ENCODE measurements at places on chromosomes 12 and 14.

DNA sequence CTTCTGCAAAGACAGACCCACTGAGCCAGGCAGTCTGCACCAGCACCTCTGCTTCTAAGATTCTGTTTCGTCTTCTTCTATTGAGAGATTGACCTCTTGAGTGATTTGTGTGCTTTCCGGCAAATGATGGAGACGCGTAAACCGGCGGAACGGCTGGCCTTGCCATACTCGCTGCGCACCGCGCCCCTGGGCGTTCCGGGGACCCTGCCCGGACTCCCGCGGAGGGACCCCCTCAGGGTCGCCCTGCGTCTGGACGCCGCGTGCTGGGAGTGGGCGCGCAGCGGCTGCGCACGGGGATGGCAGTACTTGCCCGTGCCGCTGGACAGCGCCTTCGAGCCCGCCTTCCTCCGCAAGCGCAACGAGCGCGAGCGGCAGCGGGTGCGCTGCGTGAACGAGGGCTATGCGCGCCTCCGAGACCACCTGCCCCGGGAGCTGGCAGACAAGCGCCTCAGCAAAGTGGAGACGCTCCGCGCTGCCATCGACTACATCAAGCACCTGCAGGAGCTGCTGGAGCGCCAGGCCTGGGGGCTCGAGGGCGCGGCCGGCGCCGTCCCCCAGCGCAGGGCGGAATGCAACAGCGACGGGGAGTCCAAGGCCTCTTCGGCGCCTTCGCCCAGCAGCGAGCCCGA is 703 bp downstream of the ASCL4 start:
- peak; percentile 23 for DNase-seq

- DNase-seq = no peak
Measured at GRCh38 chr12:58922849-58923248, 2.5 kb upstream of the LRIG3 start.

DNA sequence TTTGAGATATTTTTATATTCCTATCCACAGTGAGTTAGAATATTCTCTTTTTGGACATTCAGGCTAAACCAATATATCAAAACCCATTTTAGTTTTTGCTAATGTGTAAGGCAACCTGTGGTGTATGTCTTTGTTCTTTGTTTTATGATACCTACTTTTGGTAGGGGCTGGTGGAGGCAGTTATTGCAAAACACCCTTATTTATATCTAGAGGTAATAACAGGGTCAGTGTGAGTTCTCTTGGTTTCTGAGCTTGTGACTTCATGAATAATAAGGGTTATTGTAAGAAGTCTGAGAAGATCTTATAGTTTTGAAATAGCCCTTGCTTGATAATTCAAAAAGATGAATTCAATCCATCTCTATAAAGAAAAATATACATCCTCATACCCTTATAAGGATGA is 235.1 kb upstream of the LRIG3 start:
- DNase-seq = no peak

- no peak for DNase-seq
Measured at GRCh38 chr14:65167072-65167645, 64.8 kb upstream of the MAX start.

DNA sequence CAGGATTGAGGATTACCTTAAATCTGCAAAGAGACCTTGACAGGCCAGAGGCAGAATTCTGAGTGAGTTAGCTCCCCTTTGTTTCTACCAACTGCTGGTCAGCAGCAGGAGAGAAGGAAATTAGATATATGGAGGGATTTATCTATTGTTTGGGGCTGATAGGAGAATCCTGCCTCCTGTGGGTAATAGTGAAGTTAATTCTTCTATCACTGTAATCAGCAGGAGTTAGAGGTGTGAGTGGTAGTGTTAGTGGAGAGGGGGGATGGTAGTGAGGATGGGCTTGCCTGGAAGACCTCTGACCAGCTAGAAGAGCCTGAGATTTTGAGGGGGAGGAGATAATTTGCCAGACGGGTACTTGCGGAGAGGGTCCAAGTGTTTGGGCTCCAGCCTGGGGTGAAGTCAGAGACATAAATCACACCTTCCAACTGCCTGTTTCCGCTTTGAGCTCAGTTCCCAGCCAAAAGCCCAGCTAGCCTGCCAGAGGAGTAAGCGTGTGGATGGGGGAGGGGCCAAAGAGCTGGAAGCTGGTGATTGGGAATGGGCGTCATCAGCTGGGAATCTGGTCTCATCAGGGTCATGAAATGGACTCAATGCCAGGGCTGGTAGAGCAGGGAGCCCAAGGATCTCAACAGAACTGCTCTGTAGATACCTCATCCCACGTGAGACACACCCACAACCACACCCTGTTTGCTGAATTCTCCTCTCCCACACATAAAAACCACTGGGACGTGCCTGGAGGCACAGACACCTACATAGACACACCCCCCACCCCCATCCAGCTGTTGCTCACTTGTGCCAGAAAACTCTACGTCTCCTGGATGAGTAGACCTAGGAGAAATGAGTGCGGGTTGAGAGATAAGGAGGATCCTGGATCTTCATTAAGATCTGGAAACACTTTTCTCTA is 13.1 kb upstream of the ITGA5 start:
- DNase-seq = no peak

DNA sequence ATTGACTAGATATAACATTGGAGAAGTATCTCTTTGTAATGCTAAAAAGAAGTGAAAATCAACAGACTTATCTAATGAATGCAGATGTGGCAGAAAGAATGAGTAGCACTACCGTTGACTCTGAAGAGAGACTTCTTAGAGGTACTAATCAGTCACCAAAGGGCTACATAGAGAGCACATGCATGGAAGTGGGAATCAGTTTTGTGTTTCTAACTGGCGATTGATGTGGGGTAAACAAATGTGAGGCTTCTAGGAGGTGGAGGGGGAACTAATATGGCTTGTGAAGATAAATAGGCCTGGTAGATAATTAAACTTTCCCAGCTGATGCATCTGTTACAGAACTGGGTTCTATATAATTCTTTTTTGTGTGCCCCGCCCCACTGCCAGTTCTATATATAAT is 10.5 kb downstream of the COCH start:
- DNase-seq = no peak

DNA sequence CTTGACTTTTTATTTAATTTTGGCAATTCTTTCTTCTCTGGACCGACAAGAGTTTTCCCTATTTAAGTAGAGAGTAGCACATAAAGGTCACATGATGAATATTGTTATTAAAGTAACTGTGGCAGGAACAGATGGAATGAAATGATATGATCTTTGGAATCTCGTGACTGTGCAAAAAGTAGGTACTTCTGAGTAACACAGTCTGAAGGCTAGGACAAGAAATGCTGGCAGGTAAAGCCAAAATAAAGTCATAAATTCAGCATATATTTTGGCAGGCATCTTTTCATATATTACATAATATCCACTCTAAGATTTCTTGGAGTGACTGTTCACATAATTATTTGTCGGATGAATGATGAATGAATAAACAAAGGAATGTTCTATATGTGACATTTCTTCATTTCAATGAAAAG is 121.4 kb downstream of the EFCAB11 start:
- DNase-seq = no peak

DNA sequence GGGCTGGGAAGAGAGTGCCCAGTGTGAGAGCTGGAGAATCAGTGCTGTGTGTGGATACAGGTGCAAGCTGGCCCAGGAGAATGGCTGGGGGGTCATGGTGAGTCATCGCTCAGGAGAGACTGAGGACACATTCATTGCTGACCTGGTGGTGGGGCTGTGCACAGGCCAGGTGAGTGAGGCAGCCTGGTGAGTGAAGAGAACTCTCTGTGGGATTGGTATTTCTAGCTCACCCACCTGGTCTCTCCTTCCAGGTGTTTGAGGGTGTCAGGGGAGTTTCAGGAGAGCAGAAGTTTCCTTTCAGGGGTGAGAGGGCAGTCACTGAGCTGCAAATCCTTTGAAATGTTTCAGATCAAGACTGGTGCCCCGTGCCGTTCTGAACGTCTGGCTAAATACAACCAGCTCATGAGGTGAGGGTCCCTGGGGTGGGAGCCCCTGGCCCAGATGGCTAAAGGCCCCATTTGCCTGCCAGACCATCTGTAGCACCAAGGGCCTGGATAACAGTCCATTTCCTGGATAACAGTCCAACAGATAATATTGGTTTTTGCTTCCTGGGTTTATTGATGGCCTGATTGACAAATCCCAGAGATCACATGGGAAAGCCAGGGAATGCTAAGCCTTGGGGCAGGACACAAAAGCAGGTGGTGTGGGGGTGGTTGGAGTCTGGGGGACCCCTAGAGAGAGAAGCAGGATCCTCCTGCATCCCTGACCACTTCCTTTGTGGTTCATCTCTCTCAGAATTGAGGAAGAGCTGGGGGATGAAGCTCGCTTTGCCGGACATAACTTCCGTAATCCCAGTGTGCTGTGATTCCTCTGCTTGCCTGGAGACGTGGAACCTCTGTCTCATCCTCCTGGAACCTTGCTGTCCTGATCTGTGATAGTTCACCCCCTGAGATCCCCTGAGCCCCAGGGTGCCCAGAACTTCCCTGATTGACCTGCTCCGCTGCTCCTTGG is 5.5 kb upstream of the ATN1 start:
- DNase-seq = no peak

GRCh38 chr14:23377573-23378563 is 1.0 kb downstream of the CMTM5 start:
- no peak for DNase-seq

- DNase-seq = no peak
Measured at GRCh38 chr14:61215222-61216020, 65.7 kb downstream of the TMEM30B start.

DNA sequence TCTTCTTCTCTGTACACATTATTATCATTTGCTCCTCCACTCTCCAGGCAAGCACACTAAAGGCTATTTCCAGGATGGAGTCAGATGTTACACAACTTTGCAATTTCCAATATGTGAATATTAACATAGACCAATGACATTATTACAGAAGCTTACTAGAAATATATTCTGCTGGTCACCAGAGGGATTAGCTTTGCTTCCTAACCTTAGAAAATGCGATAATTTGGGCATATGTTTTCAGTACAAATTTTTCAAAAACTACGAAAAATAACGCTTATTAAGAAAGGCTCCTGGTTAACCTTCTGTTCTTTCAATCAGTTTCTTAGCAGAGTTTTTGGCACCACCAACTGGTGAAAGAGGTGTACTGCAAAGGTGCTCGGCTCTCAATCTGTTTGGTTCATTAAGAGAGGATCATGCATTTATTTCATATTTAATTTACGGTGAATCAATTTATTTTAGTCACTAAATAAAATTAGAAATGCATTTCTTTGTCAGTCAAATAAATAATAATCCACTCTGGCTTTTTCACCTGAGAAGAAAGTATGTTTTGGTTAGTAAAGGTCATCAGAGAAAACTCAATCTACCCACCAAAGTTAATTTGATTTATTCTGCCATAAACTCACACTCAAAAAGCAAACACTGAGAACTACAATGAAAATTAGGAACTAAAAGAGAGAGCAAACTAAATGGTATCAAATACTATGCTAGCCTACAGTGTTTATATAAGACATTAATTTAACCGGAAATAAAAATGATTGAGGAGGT is 39.2 kb downstream of the EFCAB11 start:
- peak; percentile 10 for DNase-seq

- DNase-seq = no peak
Measured at GRCh38 chr12:44002607-44003006, 166.7 kb downstream of the TMEM117 start.

DNA sequence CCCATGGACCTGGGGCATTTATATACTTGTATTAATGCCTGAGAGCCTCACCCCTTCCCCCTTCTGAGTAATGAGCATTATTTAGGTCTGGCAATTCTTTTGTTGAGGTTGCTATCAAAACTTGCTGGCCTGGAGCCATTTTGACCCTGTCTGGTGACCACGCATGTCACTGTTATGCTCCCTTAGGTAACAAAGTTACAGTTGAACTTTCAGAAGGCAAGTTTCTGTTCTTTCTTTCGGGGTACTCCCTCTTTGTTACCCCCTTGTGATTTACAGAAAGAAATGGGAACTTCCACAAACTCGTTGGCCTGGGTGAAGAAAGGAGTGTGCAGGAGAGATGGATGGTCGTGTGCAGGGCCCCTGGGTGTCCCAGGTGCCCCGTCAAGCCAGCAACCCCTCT is 305.4 kb downstream of the DPF3 start:
- no peak for DNase-seq

DNA sequence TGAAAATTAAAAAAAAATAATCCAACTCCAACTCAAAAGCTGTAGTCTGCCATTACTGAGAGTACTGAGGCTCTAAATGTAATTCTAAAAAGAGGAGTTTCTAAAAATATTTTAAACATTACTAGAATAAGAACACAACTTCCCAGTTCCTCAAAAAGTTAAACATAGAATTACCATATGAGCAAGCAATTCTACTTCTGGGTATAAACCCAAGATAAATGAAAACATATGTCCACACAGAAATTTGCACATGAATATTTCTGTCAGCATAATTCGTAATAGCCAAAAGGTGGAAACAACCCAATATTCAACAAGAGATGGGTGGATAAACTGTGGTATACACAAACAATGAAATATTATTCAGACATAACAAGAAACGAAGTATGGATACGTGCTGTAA is 15.0 kb upstream of the NR2C1 start:
- DNase-seq = no peak

GRCh38 chr14:55303125-55303499 is 31.9 kb downstream of the FBXO34 start:
- DNase-seq = no peak

- DNase-seq = no peak
Measured at GRCh38 chr12:3995306-3995705, 122.1 kb upstream of the PARP11 start.

DNA sequence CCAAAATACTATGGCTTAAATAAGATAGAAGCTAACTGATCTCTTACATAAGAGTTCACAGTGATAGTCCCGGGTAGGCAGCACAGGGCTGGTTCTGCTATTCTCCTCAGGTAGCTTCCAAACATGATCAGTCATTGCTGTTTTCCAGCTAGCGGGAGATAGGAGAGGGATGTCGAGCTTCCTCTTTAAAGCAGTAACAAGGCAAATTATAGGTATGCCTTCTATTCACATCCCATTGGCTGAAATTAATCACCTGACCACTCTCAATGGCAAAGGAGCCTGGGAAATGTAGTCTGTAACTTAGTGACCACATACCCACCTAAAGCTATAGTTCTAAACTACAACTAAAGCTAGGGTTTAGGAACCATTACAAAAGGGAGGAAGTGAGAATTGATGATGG is 34.5 kb upstream of the VRK1 start:
- DNase-seq = peak; percentile 40

DNA sequence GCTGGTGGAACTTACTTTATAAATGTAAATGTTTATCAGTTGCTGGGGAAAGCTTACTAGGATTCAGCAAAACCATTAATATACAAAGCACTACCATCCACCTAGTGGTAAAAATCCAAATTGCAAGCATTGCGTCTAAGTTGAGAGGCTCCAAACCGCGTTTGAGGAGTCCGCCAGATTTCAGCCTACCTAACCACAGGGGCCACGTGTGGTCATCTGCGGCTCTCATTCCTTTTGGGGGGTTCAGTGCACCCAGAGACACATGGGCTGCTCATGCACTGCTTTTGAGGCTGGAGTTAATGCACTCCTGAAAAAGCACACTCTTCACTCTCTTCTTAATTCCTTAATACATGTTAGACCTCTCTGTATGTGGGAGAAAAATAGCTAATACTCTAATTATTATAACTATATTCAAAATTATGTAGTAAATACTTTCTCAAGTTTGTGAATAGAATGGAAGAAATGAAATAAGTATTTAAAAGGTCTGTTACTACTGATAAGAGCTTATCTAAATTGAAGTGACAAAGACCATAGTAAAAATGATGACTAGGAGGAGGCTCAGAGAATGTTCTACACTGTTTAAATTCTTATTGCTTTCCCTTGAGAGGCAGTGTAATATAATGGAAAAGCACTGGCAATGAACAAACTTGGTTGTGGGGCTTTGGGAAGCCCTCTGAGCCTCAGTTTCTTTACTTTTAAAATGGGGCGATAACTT is 41.4 kb upstream of the MANSC4 start:
- DNase-seq = no peak
